Activated T-helper 9 cell treated with anti-CD3 and anti-CD28 coated beads, Interleukin-2, amount 50 U/mL, for 16 hours (primary cell): ENCODE measurements at places on chromosomes 11 and 22.
A peak's percentile ranks its signal among the peaks of the same experiment; 100 is the strongest.

- DNase-seq, result no peak
Measured at GRCh38 chr11:68146704-68147474, 25.7 kb upstream of the CHKA start.

GRCh38 chr11:85759915-85760314, 51.0 kb downstream of the SYTL2 start:
- no peak for DNase-seq

DNA sequence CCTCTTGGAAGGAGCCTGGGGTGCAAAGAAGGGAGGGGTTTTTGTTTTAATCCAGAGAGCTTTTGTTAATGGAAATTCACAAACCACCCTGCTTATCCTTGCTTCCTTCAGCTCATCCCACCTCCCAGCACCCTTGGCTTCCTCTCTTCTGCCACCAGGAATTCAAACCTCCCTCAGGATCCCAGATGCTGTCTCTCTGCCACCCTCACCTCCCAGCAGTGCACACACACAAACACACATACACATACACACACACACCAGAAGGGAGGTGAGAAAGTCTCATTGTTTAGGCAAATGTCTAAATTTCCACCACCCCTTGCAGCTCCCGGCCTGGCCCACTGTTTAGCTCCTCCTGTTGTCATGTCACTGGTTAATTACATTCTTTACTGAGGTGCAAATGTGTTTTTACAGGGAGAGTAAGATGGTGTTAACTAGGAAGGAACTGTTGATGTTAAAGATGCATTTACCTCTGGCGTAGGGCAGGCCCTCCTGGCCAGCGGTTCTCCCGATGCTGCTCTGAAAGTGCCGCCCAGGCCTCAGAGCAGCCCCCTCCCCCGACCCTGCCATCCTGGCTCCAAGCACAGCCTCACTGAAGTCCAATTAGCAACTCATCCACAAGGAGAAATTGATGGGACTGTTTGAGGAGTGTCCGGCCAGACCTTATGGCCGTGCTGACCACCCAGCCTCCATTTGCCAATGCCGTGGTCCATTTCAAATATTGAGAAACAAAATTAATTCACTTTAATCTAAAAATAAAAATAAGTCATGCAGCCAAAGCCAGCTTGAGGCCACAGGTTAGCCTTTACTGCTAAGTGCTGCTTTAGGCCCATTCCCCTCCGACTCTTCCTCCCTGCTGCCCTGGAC, 165.4 kb downstream of the FEZ1 start:
- no peak for DNase-seq

DNA sequence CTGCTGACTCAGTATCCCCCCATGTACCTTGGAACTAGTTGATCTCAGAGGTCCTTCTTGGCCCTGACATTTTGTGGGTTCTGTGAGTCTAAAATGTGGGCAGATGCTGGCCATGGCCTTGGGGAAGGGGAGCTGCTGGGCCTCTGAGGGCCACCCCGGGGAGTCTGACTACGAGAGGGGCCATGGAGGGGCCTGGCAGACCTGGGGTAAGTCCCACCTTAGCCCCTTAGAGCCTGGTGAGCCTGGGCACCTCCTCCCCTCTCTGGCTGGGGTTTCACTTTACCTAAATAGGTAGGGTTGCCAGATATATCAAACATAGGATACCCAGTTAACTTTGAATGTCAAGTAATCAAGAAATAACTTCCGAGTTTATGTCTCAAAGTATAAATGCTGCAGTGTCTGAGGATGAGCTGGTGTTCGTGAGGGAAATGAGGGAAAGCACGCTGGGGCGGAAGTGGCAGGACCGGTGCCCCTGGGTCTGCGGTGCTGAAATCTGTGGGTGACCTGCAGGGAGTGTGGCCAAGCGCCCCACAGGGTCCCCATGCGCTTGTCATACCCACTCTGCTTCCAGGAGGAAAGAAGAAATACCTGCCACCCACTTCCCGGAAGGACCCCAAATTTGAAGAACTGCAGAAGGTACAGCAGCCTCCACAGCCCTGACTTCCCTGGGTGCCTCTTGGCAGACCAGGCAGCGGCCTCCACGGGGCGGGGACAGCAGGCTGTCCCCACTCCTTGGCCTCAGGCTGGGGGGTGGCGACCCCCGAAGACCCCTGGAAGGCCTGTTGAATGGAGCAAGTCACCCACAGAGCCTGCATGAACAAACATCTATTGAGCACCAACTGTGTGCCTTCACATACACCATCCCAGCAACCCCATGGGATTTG, 4.8 kb downstream of the PARVG start:
- DNase-seq, result no peak

GRCh38 chr22:45518136-45518535, 15.5 kb downstream of the FBLN1 start:
- DNase-seq, result no peak

DNA sequence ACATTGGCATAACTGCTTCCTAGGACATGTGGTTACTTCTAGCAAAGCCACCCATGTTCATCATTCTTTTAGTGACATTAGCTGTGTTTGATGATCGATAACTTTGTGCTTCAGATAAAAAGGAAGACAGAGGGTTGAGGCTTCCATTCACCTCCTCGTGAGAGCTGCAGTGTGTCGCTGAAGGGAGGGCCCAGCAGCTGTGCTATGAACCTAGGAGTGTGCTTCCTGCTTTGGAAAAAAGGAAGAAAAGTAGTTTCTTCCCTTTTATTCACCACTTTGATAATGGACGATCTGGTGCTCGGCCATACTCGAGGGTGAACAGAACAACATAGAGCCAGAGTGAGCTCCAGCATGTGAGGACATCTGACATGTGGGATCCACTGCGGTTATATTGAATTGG, 6.1 kb upstream of the RFPL2 start:
- no peak for DNase-seq

DNA sequence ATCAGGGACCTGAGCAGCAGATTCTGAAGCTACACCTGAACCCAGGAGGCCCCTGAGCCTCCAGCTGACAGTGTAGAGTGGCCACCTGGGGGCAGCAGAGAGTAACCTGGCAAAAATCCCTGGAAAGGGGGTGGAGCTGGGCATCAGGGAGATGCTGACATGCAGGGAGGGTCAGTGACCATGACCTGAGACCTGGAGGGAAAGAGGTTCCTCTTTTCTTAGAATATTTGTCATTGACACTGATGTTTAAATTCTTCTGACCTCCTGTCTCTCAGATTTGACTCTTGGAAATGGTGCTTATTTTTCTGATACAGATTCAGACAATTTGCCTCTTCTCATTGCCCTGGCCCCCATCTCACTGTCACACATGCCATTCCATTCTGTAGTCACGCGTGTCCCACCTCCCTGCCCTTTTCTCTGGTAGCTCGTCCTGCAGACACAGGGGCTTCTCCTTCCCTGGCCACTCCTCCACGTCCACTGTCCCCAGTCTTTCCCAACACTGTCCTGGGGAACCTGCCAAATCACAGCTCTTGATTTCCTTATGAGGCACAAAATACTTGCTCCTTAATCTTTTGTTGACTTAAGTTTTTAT, 117.2 kb upstream of the IGLL5 start:
- peak; percentile 19 for DNase-seq

DNA sequence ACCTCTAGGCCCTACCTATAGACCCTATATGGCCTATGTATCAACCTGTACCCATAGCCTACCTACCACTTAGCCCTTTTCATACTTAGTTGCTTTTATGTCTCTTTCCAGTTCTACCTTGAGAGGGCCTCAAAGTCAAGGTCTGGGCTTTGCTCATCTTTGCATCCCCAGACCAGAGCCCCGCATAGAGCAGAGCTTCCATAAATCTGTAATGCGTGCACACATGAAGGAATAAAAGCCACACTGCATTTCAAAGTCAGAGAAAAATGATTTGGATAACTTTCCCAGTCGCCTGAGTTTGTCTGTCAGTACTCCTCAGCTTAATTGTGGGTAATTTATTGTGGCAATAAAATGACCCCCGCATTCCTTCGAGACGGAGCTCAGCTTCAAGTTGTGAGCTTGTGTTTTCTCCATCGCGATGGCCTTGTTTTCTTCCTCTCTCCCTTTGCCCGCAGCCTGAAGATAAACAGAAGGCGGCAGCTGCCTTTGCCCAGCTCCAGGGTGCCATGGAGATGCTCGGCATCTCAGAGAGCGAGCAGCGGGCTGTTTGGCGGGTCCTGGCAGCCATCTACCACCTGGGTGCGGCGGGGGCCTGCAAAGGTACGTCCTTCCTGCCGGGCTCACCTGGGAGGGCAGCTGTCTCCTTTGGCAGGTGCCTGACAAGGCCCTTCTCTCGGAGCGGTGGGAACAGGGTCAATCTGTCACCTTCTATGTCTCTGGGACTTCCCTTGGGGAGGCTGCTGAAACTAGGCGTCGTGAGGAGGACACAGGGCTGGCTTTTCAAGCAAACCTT, 55.7 kb downstream of the MYO18B start:
- no peak for DNase-seq

DNA sequence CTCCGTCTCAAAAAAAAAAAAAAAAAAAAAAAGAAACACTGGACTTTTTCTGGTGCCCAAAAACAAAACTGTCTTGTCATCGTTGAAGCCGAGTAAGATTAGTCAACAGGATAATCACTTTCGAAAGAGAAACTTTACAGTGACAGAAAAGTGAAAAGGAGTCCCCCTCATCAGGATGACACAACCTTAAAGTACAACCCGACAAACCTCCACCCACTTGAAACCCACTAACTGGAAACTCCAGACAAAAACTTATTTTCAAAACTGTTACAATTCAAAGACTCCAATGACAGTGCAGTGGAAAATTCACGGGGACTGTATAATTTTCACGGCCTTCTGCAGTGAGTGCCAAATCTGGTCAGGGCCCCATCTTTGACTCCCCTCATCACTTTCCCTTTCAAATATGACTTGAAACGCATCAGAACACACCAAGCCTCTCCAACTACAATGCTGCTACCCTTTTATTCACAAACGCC, 1.3 kb downstream of the DENND5A start:
- peak; percentile 26 for DNase-seq

DNA sequence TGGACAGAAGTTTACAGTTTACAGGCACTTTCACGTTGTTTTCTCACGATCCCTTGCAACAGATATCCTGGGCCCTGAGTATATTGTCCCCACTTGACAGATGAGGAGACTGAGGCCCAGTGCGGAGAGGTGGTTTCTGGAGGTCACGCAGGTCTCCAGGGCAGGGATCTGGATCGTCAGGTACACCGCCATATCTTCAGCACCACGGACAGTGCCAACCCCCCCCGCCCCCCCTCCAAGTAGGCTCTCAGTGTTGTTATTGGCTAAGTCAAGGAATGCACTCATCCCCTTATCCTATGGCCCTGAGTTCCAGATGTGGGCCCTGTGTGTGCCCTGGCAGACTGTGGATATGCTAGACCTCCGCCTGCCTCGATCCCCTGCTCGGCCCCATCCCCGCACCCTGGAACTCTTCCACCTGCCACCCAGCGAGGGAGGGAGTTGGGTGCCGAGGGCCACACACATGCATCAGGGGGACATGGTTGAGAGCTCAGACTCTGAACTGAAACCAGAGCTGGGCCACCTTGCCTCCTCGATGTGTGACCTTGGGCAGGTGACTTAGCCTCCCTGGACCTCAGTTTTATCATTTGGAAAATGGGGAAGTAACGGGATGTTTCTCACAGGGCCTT, 37.5 kb downstream of the MPPED1 start:
- DNase-seq, result no peak

DNA sequence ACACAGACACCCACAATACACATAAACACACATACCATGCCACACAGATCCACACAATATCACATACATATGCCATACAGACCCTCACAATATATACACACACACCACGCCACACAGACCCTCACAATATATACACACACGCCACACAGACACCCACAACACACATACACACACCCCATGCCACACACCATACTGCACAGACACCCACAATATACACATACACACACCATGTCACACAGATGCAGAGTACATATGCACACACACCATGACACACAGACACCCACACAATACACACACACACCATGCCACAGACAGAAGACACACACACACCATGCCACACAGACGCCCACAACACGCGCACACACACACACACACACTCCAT, 43.6 kb downstream of the SHISAL1 start:
- DNase-seq, result no peak

GRCh38 chr11:4105916-4106315, 11.3 kb downstream of the RRM1 start:
- DNase-seq, result no peak

- DNase-seq, result peak; percentile 37
Measured at GRCh38 chr11:72584293-72584938, 89.8 kb downstream of the PDE2A start.

DNA sequence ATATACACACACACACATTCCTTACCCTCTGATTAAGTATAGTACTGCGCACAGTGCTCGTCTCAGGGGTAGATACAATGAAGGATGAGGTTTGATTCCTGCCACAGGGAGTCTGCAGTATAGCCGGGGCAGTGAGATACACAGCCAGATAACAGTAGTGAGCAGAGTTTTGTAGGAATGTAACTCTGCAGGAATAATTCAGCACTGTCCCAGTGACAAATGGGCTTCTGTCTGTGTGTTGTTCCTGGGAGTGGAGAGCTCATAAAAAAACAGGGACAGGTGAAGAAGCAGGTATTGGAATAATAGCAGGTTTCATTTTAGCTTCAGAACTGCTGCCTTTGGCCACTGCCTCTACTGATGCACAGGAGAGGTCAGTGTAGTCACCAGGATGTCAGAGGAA, 85.3 kb upstream of the OR9Q1 start:
- DNase-seq, result no peak

DNA sequence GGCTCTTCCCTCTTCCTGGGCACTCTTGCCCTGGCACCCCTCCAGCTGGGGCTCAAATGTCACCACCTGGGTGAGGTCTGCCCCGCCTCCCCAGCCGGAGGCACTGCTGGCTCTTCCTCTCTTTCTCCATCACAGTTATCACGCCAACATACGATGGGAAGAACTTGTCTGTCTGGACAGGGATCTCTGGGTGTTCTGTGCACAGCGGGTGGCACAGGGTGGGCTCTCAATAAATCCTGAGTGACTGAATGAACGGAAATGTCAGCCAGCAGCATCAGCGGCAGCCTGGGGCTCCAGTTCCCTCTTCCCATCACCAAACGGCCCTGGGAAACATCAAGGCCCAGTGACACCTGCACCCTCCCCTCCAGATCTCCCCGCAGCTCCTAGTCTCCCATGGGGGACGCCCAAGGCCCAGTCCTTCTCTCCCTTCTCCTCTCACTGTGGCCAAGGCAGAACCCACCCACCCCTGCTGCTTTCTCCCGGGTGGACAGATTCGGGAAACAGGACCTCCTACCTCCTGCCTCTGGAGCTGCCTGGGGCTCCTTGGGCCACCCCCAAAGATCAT, 440 bp upstream of the SLC25A45 start:
- DNase-seq, result no peak

- no peak for DNase-seq
Measured at GRCh38 chr11:133011604-133012003, 520.7 kb downstream of the OPCML start.

DNA sequence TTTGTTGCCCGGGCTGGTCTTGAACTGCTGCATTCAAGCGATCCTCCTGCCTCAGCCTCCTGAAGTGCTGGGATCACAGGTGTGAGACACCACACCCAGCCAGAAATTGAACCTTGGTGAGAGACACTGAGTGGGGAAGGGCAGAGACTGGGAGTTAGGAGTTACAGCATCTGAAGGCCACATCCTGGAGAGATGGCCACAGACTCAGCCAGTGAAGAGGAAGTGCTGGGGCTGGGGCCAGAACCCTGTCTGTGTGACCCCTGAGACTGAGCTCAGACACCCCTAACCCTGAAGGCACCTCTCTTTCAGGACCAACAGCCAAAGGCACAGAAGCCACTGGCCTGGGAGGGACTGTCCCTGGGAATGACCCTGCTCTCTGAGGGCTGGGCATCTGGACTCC, 33.8 kb downstream of the TXN2 start:
- no peak for DNase-seq
